ENCODE measurements at places on chromosomes 5 and 9.

GRCh38 chr5:149863830-149864229, 80.8 kb downstream of the PDE6A start:
- DNase-seq, result no peak

DNA sequence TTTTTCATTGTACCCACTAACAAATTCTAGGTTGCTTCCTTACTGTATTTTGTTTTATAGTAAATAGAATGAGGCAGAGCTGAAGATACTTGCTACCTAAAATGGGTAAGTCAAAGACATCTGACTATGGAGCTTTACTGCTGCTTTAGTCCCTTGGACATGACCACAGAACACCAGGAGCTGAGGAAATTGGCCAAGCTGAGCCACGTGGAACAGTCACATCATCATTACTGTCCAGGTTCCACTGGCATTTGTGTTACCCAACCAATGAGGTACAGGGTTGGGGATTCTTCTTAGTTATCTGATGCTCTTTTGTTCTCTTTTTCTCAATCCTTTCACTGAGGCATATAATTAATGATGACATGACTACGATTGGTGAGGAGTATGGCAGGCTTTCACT, 47.1 kb downstream of the SSBP2 start:
- DNase-seq, result no peak

DNA sequence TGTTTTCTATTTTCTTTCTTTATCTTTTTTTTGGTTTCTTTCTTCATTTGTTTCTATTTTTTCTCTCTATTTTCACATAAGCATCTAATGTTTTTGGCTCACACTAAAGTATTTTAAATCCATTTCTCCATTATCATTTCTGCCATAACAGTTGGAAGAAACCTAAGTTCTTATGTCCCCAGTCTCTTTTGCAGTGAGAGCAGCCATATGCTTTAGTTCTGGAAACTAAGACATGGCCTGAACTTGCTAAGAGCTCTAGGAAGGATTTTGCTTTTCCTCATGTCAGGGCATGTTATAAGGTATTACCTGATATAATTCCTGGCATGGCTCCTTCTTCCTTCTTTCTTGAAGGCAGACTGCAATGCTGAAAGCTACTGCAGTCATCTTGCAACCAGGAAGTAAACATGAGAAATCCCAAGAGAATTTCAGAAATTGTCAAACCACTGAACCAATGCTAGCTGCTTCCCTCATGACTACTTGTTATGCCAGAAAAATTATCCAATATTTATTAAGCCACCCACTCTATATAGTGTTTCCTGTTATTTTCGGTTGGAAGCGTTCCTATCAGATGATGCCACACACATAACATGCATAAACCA, 171.1 kb downstream of the TAF11L14 start:
- no peak for DNase-seq

GRCh38 chr5:72291601-72292000, 28.4 kb downstream of the MRPS27 start:
- DNase-seq, result no peak

DNA sequence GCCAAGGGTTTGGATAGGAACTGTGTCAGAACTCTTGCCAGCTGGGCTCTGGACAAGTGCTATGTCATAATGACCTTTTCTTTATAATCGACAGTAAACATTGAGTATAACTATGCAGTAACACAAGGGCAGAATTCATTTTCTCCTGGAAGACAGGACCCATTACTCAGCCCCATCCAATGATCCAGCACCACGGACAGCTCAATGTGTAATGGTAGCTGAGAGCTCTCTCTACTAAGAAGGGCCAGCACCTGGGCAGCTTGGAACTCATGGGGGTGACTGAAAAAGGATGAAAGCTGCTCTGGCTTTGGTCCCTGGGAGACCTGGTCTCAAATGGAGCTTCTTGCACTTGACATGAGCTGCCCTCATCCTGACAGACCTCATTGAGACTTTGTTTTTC, 347.8 kb downstream of the TRIM32 start:
- DNase-seq, result peak; percentile 17

DNA sequence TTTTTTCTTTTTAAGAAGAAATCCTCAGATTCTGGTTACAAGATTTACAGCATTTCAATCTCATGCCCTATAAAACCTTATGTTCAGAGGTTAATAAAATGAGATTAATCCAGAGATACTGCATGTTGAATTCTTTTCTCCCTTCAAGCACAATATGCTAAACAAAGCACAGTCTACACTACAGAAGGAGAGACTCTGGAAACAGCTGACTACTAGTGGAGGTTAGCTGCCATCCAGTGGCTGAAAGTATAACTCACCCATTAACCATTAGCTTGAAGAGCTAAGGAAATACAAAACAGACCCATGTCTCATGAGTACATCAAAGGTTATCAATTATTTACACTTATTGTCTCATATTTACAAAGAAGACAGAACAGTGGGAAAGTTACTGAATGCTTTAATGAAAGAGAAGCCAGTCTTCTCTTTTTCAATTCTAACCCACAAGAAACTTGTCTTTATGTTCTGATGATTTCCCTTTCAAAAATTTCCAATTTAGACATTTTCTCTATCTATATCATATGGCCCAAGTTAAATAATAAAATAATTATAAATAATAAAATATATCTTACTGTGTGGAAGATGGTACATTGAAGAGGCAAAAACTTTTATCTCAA, 12.7 kb upstream of the DNAH5 start:
- DNase-seq, result peak; percentile 60

DNA sequence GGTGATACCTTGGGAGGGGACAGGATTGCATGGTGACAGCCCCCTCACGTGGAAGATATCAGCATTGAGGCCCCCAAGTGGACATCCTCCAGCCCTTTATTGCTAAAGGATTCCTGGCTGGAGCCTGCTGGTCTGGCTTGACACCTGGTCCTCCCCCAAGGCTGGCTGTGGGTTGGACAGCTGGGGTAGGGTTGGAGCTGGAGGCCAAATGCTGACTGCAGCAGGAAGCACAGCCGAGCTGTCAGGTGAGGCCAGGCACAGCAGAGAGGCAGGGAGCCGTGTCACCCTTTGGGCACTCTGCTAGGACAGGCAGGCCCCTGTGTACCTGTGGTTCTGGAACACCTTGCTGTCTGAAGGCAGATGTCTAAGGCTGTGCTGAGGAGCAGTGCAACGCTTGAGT, 2.2 kb downstream of the CACFD1 start:
- DNase-seq, result no peak

- DNase-seq, result no peak
Observed at GRCh38 chr5:118723021-118723338, 265.4 kb downstream of the DTWD2 start.

GRCh38 chr5:156951359-156951758, 11.7 kb downstream of the TIMD4 start:
- no peak for DNase-seq

GRCh38 chr5:60927450-60927849, 17.4 kb downstream of the ERCC8 start:
- no peak for DNase-seq

- peak; percentile 82 for DNase-seq
Observed at GRCh38 chr5:13987843-13988464, 43.5 kb upstream of the DNAH5 start.

- DNase-seq, result no peak
Observed at GRCh38 chr5:61050292-61050691, 105.3 kb downstream of the NDUFAF2 start.

DNA sequence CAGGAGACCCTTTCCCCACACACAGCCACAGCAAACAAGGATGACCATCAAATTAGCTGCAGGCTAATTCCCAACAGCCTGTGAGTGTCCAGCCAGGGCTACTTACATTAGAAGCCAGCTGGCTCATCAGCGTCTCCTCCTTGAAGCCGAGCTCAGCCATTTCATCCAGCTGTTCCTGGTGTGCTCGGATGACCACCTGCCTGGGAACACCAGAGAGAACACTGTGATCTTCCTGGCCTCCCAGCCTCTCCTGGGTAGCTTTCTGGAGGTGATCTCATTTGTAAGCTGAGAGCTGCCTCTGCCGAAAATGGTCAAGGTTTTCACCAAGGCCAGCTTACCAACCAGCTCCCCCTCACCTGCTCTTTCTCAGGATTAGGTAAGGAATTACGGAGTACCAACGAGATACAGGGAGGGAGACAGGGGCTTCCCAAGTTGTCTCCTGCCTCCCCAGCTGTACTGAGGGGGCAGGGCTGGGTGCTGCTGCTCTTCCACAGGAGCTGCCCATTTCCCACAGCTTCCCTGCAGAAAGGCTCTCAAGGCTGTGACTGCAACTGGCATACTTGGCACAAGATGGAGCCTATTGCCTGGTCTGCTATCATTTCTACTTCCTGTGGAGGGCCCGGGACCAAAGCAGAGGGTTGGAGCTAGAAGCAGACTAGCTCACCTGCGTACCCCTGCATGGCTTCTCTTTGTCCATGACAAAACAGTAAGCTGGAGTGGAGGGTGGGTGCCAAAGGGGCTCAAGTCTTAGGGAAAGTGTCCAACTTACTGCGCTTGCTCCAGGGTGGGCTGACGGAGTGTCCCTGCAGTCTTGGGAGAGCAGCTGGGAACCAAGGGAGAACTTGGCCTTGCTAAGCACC, 73.9 kb downstream of the KIF24 start:
- peak; percentile 30 for DNase-seq

GRCh38 chr9:109411798-109412352, 86.2 kb downstream of the PTPN3 start:
- peak; percentile 37 for DNase-seq

DNA sequence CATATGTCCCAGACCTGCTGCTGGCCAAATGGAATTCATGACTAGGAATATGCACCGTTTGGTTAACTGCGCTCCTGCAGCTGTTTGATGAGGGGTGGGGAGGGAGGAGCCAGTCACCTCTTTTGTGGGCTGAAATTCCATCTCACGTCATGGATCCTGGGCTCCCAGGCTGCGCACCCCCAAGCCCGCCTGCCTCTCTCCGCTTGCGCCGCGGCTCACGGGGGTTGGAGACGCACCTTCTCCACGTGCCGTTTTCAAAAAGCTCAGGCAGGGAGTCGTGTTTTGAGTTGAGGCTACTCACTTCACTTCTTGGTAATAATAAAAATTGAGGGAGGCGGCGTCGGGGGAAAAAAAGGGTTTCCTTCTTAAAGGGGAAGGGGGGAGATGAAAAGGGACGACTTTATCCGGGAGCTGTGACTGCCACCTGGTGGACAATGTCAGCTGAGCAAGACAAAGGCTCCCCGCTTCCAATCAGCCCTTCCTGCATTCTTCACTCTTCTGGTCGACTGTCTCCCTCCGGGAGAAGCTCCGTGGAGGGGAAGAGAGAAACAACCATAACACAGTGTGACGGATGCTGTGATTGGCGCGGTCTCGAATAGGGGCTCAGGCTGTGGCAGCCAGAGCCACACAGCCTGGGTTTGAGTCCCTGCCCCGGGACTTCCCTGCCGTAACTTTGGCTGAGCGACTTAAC, 15.9 kb upstream of the C5orf47 start:
- peak; percentile 84 for DNase-seq

GRCh38 chr9:69324549-69325401, at the start of gene ENTREP1:
Gene ENTREP1 (plus strand): TSS chr9:69325215. CDS start chr9:69325310, 95 bp downstream.
- DNase-seq, result peak; percentile 54

DNA sequence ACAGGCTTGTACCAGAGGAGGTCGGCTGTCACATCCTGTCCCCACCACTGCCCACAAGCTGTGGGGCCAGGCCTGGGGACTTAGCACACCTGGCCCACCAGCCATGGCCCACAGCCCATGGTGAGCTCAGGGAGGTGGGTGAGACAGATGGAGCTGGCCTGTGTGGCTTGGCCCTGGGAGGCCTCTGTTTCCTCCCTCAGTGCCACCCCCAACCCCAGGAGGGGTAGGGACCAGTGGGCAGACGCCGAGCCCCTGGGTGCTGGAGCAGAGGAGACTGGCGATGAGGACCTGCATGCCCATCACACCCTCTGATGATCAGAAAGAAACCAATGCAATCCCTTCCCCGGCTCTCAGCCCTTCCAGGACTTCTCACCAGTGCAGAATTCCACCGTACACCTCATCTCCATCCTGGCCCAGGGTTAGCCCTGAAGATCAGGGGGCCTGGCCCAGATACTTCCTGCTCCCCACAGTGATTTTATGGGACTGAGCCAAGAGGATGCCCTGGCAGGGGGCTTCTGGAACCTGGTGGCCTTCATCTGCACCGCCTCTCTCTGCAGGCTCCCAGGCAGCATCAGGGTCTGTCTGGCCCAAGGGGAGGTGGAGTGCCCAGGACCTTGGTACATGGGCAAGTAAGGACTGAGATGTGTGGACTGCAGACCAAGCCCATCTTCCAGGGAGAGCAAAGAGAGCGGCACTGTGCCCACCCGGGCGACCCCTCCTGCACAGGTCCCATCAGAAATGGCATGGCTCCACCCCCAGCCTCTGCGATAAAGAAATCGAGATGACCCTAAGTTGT, 16.9 kb upstream of the NKD2 start:
- DNase-seq, result no peak

DNA sequence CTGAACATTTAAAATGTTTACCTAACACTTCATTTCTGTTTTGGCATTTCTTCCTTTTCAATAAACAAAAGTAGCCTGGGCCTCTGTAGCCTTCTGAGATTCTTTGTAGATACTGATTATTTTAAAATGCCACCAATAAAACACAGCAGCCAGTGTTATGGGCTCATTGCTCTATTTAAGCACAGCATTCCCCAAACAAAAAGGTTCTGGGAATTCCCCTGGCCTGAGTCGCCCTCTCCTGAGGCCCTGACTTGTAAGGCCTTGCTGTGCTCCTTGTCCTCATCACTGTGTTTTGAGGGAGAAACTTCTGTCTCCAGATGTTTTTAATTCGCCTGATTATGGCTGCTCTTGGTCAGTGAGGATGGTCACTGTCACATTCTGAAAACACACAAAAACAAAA, 33.0 kb upstream of the CTXN3 start:
- DNase-seq, result peak; percentile 41

- DNase-seq, result no peak
Observed at GRCh38 chr9:87022178-87022577, 74.9 kb upstream of the GAS1 start.

DNA sequence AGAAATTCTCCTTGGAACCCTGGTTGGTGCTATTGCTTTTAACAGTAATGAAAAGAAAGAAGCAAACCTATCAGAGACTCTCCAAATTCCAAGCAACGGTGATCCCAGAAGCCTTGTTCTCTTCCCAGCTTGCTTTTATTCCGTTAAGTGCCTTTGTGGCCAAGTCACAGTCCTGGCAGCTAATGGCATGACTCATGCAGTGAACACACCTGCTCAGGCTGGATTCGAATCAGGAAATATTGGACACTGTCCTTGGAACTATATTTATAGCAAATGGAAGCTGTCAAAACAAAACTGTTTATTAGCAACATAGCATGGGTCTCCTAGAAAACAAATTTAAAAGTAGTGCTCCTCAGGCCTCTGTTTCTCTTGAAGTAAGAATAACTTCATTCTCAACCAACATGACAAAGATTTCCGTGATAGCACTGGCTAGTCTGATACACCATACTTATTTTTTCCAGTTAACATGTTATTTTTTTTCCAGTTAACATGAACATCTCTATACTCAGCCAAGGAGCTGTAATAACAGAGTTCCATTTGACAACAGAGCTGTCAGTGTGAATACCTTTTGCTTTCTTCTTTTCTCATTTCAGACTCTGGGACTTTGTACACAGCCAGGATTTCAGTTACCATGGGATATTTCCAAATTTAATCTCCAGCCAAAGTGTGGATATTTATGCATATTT, 502.4 kb downstream of the GADD45G start:
- DNase-seq, result no peak

- DNase-seq, result peak; percentile 30
Observed at GRCh38 chr9:135478829-135479468, 633 bp upstream of the PPP1R26 start.

GRCh38 chr5:170791325-170791954, 7.9 kb downstream of the GABRP start:
- DNase-seq, result peak; percentile 56

- DNase-seq, result peak; percentile 73
Observed at GRCh38 chr9:5586391-5586802, 42.5 kb upstream of the RIC1 start.

Data from EL (cell line).